Central memory CD8-positive, alpha-beta T cell (primary cell): ENCODE measurements at places on chromosomes 3 and 15.
A peak's percentile ranks its signal among the peaks of the same experiment; 100 is the strongest.

DNA sequence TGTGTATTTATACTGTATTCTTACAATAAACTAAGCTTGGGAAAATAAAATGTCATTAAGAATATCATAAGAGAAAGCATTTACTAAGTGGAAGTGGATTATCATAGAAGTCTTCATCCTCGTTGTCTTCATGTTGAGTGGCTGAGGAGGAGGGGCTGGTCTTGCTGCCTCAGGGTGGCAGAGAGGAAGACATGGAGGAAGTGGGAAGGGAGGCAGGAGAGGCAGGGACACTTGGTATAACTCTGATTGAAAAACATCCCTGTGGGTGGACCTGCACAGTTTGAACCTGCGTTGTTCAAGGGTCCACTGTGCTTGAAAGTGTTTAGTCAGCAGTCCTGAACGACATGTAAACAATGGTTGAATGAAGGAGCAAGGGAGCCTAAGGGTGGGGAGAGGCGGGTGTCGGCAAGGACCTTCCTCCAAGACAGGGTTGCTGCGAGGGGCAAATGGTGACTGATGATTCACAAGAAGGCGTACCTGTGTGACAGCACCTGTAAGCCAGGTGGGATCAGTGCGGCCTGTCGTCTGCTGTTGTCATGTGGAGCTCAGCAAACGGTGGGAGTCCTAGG is 103.8 kb upstream of the KLF13 start:
- H3K4me3 ChIP-seq = no peak overlapping the region
- H3K27ac ChIP-seq = peak overlapping the region; percentile 45

DNA sequence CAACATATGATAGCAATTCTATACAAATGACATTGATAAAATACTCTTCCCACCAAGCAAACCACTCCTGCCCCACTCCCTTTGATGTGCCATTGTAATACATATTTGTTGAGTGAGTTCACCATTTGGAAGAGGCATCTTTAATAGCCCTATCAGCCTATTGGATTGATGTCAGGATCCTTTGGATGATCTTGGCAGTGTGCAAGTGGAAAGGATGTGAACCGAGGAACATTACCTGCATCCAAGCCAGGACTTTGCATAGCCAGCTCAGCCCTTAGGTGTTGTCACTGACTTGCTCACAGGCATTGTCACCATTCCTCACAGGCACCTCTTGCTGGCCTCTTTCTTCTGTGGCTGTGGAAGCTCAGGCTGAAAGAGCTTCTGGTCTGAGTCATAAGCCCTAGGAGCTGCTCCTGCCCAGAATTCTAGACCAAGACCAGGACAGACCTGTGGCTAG is 16.5 kb upstream of the TIMP4 start:
- no peaks in the 10 kb centered on the region for H3K27me3 ChIP-seq
- H3K36me3 ChIP-seq = no peaks in the 10 kb centered on the region
- H3K4me1 ChIP-seq = no peaks in the 10 kb centered on the region
- DNase-seq = no peak
- no peak overlapping the region for H3K4me3 ChIP-seq

DNA sequence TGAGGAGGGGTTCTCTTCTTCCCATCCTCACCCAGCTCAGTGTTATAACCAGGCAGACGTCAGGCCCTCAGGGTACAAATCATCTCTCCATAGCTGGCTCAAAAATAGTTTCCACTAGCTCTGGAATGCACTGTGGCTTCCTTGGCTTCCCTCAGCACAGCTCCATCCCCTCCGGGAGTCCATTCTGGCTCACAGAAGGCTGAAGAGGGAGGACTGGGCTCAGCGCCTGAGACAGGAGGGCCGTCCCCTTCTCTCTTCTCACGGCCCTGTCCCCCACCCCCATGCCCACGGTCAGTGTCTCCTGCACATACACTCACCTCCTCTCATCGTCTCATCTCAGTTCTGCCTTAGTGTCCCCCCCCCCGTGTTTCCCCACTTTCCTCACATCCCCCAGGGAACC is 50.1 kb downstream of the UMPS start:
- H3K27ac ChIP-seq = no peak overlapping the region
- DNase-seq = no peak
- no peak overlapping the region for H3K4me3 ChIP-seq
- H3K4me1 ChIP-seq = peaks cover 6% of the 10 kb centered on the region
- H3K36me3 ChIP-seq = no peaks in the 10 kb centered on the region
- H3K27me3 ChIP-seq = peaks cover 18% of the 10 kb centered on the region

DNA sequence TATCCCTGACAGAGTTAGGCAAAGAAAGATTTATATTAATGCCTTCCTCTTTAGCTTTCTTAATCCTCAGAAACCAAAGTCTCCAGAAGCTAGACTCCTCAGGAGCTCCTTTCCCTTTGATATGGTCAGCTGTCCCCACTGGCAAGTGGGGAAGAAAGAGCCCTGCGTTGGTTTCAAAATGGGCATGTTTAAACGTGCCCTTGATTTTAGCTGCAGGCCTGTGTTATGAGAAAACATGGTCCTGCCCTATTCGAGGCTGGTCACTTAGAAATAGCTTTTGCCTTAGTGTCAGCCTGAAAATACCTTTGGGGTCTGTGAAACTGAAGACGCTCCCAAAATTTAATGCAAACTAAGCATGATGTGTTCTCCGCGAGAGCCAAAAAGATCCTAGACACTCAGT is 135.5 kb upstream of the RARB start:
- no peaks in the 10 kb centered on the region for H3K36me3 ChIP-seq
- no peak overlapping the region for H3K27ac ChIP-seq
- no peaks in the 10 kb centered on the region for H3K4me1 ChIP-seq
- H3K27me3 ChIP-seq = no peaks in the 10 kb centered on the region

DNA sequence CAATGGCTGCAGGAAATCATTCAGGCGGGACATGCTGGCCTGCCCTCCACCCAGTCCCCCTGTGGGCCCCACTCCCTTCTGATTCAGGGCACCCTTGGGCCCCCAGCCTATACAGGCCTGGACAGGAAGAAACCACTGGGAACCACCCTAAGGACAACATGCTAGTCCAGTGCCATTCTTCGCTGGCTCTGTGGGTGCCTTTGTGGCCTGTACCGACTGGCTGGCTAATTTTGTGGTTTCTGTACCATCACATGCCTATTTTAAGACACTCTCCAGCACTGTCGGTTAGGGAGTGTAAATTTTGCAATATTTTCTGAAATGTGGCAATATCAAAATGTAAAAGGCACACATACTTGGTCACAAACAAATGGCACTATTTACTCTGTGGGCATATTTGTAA is 61.4 kb upstream of the POLG start:
- H3K4me3 ChIP-seq = no peak overlapping the region
- H3K36me3 ChIP-seq = peaks cover 2% of the 10 kb centered on the region
- H3K27ac ChIP-seq = no peak overlapping the region
- peaks cover 41% of the 10 kb centered on the region for H3K27me3 ChIP-seq

DNA sequence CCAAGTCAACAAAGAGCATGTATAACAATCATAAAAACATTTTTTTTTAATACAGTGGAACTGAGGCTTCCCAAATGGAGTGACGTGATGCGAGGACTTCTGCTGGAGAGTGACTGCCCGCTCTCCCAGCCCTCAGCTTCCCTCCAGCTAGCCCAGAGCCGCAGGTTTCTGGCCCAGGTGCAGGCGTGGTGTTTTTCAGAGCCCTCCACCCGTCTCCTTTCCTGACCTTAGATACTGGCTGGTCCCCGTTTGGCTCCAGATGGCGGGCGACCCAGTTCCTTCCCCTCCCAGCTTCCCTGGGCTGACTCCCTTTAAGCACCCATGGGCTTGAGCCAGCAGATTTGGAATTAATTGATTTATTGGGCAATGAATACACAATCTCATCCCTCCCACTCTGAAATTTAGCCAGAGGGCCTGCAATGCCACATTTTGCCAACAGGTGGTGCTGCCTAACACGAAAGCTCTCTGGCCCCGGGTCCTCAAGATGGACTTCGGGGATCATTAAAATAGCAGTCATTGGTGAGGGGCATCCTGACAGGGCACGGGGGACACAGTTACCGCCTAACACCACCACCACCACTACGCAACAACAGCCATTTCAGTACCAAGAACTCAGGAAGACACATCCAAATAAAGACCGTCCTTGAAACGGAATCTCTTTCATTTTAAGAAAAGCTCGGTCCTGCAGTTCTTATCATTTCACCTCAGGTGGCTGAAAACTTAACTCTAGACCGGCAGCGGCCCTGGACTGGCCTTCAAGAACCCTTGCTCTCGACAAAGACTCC is 47.5 kb upstream of the MUC4 start:
- H3K4me3 ChIP-seq = no peak overlapping the region
- no peaks in the 10 kb centered on the region for H3K27me3 ChIP-seq
- peaks cover 6% of the 10 kb centered on the region for H3K4me1 ChIP-seq
- peaks cover 3% of the 10 kb centered on the region for H3K36me3 ChIP-seq

DNA sequence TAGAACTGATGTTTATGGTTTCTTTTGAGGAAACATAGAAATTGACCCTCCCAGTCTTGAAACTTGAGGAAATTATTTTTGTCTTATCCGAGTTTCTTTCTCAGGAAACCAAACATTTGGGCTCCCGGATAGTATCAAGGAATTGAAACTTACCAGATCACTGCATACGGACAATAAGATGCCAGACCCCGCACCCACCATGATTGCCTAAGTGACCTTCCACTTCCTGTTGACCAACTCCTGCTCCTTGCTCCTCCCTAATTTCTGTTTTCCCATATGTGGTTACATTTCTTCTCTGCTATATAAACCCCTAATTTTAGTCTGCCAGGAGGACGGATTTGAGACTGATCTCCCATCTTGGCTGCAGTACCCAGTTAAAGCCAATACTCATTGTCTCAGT is 118.4 kb upstream of the TPRG1 start:
- no peak overlapping the region for H3K4me3 ChIP-seq
- peaks cover 6% of the 10 kb centered on the region for H3K27me3 ChIP-seq
- peaks cover 1% of the 10 kb centered on the region for H3K36me3 ChIP-seq
- no peak for DNase-seq

GRCh38 chr3:45088543-45089358 is 57.4 kb downstream of the CDCP1 start:
- no peak overlapping the region for H3K4me3 ChIP-seq
- DNase-seq = no peak

- DNase-seq = no peak
- no peaks in the 10 kb centered on the region for H3K4me1 ChIP-seq
- H3K27me3 ChIP-seq = peaks cover 19% of the 10 kb centered on the region
- H3K36me3 ChIP-seq = no peaks in the 10 kb centered on the region
Observed at GRCh38 chr3:149534671-149535332, 60.3 kb downstream of the TM4SF4 start.

- H3K36me3 ChIP-seq = no peaks in the 10 kb centered on the region
- no peak overlapping the region for H3K27ac ChIP-seq
- no peaks in the 10 kb centered on the region for H3K4me1 ChIP-seq
- no peak overlapping the region for H3K4me3 ChIP-seq
- DNase-seq = no peak
- no peaks in the 10 kb centered on the region for H3K27me3 ChIP-seq
Observed at GRCh38 chr3:90007778-90008499, 900.5 kb downstream of the EPHA3 start.

- H3K4me3 ChIP-seq = peak overlapping the region; percentile 34
- DNase-seq = peak; percentile 37
- peaks cover 15% of the 10 kb centered on the region for H3K36me3 ChIP-seq
- peak overlapping the region; percentile 99 for H3K27ac ChIP-seq
Observed at GRCh38 chr15:69718916-69719315, 266.3 kb downstream of the RPLP1 start.

GRCh38 chr15:72319360-72319984 is 485 bp downstream of the CELF6 start:
- peak; percentile 27 for DNase-seq
- H3K4me1 ChIP-seq = peaks cover 19% of the 10 kb centered on the region
- no peaks in the 10 kb centered on the region for H3K27me3 ChIP-seq
- peak overlapping the region; percentile 79 for H3K4me3 ChIP-seq
- H3K27ac ChIP-seq = peak overlapping the region; percentile 76

- peaks cover 10% of the 10 kb centered on the region for H3K36me3 ChIP-seq
- no peak overlapping the region for H3K4me3 ChIP-seq
- no peak overlapping the region for H3K27ac ChIP-seq
- H3K27me3 ChIP-seq = no peaks in the 10 kb centered on the region
- no peak for DNase-seq
Observed at GRCh38 chr3:67601385-67601784, 53.0 kb downstream of the SUCLG2 start.

GRCh38 chr3:17258823-17259436 is 374.2 kb downstream of the PLCL2 start:
- no peak overlapping the region for H3K4me3 ChIP-seq
- H3K36me3 ChIP-seq = no peaks in the 10 kb centered on the region
- H3K27me3 ChIP-seq = no peaks in the 10 kb centered on the region
- no peak overlapping the region for H3K27ac ChIP-seq

GRCh38 chr15:101611580-101612299 is 40.4 kb downstream of the TM2D3 start:
- no peak overlapping the region for H3K27ac ChIP-seq
- H3K36me3 ChIP-seq = peaks cover 2% of the 10 kb centered on the region
- no peaks in the 10 kb centered on the region for H3K27me3 ChIP-seq

DNA sequence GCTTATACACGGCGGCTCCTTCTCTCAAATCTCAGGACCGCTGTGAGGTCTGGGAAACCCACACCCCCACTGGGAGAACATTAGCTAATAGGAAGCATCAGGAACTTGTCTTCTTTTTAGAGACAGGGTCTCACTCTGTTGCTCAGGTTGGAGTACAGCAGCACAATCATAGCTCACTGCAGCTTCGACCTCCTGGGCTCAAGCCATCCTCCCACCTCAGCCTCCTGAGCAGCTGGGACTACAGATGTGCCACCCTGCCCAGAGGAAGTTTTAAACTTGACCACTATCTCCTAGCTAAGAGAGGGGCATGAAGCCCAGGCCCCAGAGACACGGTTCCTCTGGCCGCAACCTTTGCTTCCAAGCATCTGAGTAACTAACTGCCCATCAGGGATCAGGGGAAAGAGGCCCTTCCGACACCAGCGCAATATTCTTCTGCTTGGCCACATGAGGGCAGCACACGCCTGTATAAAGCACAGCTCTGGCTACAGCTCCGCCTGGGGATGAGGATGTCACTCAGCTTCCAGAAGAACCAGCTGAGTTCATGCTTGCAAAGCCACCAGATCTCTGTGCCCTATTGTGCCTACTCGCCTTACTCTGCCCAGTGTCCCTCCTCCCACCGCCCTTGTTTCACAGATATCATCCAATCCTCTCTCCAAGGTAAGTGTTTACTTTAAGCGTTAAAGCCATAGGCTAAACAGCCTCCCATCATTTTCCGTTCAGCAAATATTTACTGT is 57.6 kb upstream of the SLC6A11 start:
- peaks cover 83% of the 10 kb centered on the region for H3K27me3 ChIP-seq
- DNase-seq = no peak
- H3K4me3 ChIP-seq = no peak overlapping the region
- no peak overlapping the region for H3K27ac ChIP-seq
- H3K36me3 ChIP-seq = no peaks in the 10 kb centered on the region

DNA sequence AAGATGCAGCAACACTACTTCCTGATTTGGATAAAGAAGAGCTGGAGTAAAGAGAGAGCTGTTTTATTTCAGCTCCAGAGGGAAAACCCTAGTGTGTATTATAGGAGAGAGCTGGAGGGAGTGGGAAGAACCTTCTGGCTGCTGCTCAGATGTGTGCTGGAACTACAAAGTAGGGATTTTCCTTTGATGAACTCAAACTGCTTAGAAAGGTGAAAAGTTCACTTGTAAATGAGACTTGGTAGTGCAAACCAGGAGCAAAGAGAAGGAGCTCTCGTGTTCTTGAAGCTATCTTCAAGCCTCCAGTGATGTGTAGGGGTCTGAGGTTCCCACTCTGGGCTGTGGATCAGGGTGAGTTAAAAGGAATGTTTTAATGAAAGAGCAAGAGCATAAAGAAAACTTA is 110.4 kb downstream of the EDEM1 start:
- H3K36me3 ChIP-seq = no peaks in the 10 kb centered on the region
- H3K27ac ChIP-seq = no peak overlapping the region
- no peak overlapping the region for H3K4me3 ChIP-seq
- H3K27me3 ChIP-seq = peaks cover 11% of the 10 kb centered on the region
- H3K4me1 ChIP-seq = peaks cover 5% of the 10 kb centered on the region

GRCh38 chr3:119672776-119673175 is 4.4 kb downstream of the COX17 start:
- H3K27ac ChIP-seq = no peak overlapping the region
- no peaks in the 10 kb centered on the region for H3K27me3 ChIP-seq
- H3K4me3 ChIP-seq = no peak overlapping the region
- peaks cover 53% of the 10 kb centered on the region for H3K36me3 ChIP-seq
- no peak for DNase-seq
- H3K4me1 ChIP-seq = peaks cover 36% of the 10 kb centered on the region
